ENCODE measurements at places on chromosomes 5 and 9.

DNA sequence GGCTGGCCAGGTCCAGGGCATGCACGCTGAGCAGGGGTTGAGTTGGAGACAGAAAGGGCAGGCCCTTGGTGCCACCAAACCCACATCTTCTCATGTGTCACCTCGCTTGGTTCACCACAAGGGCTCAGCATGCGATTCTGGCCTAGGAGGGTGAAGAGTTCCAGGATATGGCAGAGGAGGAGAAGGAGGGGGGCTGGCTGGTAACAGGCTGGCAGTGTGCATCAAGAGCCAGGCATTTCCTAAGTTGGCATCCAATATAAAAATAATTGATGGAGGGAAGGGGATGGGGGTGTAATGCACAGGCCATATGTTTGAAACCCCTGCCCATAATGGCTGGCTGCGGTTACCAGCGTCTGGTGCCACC lies 255.6 kb downstream of the NFIB start:
- DNase-seq, result no peak

DNA sequence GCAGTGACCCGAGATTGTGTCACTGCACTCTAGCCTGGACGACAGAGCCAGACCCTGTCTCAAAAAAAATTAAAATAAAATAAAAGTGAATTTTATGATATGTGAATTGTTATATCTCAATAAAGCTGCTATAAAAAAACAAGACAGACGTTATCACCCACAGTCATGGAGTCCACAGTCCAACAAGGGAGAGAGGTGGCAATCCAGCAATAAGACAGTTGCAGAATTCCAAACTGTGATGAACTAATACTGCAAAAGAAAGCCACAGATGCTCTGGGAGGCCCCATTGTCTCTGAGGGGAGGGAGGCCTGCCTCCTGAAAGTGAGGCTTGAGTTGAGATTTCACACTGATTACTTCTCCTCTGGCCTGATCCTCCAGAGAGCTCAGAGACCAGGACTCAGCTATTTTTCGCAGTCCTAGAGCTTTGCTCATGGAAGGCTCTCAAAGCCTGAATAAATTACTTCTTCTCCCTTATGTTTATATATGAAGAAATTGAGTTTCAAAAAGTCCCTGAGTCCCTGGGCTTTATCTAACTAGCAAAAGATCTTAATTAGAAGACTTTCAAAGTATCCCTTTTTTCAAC lies 28.0 kb downstream of the CCNJL start:
- no peak for DNase-seq

DNA sequence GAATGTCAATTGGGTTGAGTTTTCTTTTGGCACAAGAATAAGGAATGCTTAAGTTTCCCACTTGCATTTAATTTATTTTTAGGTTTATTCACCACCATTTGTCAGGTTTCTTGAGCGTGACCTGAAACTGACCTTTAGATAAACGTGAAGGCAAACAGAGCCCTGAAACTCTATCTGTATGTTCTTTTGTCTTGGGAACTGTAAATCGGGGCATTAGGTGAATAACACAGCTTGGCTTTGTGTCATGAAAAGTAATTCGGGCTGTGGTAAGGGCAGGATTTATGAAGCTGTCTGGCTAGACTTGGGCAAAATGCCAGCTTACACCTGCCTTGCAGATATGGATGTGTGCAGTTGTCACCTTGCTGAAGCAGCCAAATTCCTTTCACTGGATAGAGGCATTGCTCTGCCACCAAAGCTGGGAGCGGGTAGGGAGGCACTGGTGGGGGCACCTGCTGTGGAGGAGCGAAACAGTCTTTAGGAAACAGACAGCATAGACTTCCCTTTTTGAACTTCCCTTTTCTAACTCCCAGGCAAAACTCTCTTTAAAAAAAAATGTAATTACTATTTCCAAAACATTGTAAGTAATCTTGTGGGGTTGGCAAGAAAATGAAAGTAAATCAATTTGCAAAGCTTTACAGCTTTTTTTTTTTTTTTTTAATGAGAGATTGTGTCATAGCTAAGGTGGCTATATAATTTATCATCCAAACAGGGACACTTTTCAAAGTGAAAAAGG lies 545.2 kb downstream of the CSNK1G3 start:
- DNase-seq, result no peak

DNA sequence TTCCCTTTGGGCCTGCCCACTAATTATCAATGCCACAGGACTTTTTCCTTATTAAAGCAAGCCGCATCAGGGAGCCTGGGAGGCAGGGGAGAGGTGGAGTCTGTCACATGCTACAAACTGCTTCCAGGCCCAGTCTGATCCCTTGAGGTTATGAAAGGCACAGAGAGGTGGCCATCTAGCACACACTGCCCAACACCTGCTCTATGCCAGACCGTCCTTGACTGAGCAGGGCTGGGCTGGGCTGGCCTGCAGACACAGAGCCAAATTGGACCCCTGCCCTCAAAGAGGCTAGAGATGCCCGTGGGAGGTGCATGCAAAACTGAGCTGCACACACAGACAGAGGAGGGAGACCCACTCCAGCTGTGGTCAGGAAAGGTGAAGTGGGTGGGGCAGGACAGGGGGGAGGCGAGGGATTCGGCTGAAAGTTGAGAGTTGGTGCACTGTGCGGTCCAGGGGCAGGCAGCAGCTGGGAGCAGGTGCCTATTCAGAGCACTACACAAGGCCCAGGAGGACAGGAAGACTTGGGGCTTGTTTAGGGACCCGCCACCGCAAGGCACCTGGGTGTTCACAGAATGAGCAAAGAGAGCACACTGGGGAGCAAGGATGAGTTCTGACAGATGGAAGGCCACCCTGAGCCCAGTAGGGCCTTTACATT lies 36.4 kb upstream of the TCF7 start:
- no peak for DNase-seq

DNA sequence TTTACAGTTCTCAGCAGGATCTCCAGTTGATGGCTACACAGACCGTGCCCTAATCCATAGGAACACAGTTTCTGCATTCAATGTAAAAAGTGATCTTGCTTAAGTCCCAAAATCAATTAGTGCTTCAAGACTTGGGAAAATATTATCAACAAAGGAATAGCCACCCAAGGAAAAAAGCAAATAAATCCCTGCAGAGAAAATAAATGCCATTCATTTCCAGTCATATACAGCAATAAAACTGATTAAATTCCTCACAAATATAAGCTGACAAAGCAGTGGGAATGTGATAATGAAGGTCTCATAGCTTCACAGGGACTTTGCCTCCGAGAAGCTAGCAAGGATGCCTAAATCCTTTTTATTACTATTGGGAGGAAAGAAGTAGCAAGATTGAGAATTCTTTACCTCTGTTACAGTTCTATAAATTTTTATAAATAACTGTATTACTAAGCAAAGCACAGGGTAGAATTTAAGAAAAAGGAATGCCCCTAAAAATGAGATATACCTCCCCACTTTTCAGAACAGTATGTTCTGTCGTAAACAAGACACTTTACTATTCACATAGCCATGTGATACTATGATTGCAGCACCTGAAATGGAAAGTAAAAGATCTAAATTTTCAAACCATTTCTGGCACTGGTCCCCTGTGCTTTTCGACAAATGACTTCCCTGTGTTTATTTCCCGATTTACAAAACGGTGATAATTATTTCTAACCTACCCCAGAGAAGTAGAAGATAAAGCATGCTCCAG lies 59.8 kb downstream of the ARSB start:
- DNase-seq, result no peak

DNA sequence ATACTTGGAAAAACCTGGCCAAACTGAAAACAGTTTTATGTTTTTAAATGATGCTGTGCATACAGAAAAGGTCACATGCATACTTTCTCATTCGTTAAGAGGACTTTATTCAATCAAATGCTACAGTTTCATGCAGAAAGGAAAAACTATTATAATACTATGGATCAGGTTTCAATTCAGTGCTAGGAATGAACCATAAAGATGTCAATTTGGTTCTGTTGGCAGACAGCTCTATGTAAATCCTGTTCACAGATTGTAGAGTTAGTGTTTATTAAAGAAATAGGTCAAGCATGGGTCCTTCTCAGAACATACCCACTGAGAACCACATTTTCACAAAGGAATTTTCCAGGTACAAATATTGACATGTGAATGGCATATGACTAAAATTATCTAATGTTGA lies 57.1 kb downstream of the RETREG1 start:
- DNase-seq, result no peak

- no peak for DNase-seq
Measured at GRCh38 chr5:1505506-1506241, 18.1 kb downstream of the LPCAT1 start.

DNA sequence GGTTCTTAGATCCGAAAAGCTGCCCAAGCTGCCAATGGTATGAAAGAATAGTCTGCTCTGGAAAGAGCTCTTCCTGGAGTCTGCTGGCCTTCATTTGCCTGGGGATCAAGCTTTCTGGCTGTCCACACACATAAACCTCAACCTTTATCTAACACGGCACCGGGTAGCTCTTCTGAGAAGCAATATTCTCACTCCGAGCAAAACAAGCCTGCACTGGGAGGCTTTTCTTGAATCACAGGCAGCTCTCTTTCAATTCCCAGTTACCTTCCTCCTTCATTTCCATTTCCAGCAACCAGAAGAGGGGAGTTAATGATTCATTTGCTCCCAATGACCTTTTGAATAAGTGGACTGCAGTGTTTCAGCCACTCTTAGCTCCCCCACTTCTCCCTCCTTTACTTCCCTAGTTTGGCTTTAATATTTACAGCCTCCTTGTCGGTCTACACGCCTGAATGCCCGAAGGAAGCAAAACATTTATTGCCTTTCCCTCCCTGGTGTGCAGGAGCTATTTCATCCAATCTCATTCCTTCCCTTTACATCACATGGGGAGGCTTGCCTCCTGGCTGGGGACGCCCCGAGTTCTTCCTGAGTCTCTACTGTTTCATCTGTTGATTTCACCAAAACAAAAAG lies 187.1 kb downstream of the ARHGEF28 start:
- DNase-seq, result no peak

GRCh38 chr9:95494022-95494415 lies 22.8 kb downstream of the PTCH1 start:
- no peak for DNase-seq

DNA sequence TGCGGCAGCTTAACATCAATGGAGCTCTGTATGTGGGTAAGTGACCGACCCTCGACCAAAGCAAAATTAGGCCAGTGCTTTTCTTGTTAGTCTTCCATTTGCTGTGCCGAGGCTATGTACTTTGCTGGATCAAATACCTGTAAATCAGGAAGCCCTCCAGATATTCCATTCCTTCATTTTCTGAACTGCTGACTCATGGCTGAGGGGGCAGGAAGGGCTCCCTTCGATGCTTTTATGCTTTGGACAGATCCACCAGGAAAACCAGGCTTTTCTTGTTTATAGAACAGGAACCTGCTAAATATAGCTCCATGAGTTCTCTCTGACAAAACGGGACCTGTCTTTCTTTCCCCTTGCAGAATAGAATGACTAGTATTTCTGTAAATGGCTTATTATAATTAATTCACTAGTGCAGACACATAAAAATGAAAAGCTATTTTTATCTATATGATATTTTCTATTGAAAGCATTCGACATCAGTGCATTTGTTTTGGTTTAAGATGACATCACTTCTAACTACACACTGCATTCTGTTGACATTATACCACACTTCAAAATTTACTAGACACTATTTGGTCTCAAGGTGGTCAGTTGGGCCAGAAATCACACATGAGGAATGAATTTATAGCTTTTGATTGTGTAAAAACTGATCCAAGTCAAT lies 93.3 kb downstream of the LIFR start:
- no peak for DNase-seq

- DNase-seq, result no peak
Measured at GRCh38 chr9:101601904-101602765, 7.4 kb upstream of the PPP3R2 start.

- no peak for DNase-seq
Measured at GRCh38 chr9:97412626-97413385, 910 bp downstream of the TDRD7 start.

All from 8988T (cell line).